Cortex of kidney (tissue), 1 donor: ENCODE measurements at places on chromosomes 5 and 9.

- no peak for DNase-seq
Measured at GRCh38 chr5:115469904-115470516, 74.6 kb downstream of the FEM1C start.

DNA sequence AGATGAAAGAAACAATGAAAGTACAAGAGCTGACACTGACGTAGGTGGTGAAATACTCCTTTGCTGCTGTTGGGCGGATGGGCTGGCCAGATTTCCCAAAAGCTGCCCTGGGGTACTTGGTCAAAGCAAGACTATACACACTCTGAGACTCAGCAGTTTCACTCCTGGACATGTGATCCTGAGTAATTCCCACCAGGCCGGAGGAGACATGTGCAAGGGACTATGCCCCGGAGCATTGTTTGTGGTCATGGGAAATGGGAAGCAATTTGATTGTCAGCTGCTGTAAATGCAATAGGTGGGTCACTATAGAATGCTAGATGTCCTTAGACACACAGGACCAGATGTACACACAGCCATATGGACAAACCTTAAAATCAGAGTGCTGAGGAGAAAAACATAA lies 116.1 kb downstream of the DCP2 start:
- no peak for DNase-seq

GRCh38 chr5:14738050-14738449 lies 73.5 kb downstream of the OTULIN start:
- no peak for DNase-seq

DNA sequence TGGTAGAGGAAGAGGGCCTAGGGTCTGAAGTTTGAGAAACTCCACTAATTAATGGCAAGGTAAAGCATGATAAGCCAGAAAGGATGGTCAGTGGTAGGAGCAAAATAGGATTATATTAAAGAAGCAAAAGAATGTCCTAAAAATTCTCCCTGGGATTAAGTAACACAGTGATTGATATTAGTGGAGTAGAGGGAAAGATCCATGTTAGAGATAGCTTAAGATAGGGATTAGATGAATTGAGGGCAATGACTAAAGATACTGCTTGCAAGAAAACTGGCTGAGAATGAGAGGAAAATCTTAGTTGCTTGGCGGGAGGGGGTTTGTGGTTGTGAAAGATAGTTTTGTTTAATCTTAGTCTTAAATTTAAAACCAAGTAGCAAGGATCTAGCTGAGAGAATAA lies 255.6 kb downstream of the EPB41L4A start:
- no peak for DNase-seq

DNA sequence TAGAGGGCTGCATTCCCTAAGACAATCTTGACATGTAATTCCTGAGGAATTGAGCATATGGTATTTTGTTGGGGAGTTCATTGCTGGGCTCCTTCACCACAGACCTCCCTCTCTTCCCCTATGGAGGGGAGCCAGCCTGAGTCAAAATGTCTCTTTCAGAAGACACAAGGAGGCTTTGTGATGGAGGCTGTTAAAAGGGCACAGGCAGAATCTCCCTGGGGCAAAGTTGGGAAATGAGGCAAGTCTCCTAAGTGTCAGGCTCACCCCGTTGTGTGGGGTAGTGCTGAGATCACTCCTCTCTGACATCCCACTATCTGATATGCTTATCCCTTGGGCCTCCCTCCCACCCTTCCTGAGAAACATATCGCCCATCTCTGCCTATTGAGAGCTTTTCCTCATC lies 30.6 kb downstream of the GFRA3 start:
- DNase-seq: no peak

DNA sequence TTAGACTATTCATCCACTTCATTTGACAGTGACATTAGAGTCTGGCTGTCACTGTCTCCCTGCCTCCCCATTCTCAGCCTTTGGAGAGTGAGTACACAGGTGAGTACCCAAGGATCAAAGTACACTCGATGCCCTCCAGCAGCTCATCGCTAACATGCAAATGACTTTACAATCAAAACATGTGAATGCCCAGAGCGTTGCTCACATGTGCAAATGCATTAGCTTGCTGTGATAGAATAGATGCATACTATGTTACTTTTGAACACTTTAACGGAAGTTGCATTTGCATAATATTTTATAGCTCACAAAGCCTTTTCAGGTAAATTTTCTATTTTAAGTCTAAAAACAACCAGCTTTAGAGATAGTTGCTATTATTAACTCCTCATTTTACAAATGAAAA lies 107.6 kb downstream of the SYK start:
- DNase-seq: no peak

- DNase-seq: no peak
Measured at GRCh38 chr5:171484460-171484899, 65.0 kb downstream of the FGF18 start.

DNA sequence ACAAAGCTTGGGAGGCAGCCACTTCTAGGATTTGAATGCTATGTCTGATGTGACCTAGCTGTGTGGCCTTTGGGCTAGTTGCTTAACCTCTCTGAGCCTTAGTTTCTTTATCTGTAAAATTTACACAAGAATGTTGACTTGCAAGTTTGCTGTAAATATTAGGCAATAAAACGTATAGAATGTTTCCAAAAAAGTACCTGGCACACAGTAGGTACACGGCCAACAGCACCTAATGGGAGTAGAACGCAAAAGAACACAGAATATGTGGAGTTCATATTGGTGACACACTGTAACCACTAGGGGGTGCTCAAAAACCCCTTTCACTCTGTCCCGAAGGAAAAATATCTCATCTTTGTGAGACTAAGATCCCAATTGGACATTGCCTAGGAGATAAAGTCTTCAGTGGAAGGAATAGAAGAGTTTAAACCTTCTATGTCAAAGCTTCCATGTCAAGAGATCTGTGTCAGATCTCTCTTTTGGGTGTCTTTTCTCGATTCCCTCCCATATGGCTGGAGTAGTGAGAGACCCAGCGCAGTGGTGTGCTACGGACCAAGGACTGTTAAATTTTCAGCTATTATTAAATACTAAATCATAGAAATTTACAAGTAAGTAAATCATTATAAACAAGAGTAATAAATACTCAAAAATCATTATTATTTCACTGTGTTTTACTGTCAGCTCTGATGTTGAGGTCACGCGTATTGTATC lies 145.4 kb upstream of the RAD23B start:
- no peak for DNase-seq

GRCh38 chr9:133113949-133114885 lies 6.8 kb downstream of the RALGDS start:
- DNase-seq: no peak
